Suprapubic skin (tissue), 4 donors: ENCODE measurements at places on chromosomes 12 and 14. TPM values are rescaled to one million over a fixed set of nuclear protein-coding genes. Genes with fewer than 3 reads are reported as not detected.
A peak's percentile ranks its signal among the peaks of the same experiment; 100 is the strongest.

DNA sequence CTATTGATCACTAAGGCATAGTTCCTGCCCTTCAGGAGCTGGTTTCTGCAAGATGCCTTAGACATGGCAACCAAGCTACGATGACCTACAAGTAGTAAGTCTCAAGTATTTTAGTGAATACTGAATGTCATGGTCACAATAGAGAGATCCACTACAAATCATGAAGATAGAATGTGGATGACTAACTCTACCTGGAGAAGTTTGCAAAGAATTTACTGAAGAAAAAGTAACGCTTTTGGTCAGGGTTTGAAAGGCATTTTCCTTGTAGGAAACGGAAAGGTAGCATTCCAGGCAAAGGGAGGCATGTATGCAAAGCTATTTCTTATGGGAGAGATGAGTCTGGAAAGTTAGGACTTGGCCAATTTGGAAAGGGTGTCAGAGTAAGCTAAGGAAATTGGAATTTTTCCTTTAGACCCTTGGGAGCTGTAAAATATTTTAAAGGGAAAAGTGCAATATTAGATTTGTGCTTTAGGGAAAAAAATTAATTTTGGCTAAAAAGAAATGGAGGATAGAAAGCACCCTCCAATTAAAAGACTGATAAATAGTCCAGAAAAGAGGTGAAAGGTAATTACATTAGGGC, 377.5 kb downstream of the EGLN3 start:
- no peak for DNase-seq

MSRB3 gene
- 5.2 TPM for total RNA-seq

- DNase-seq, result no peak
These were observed 129.4 kb upstream of the NPAS3 start for GRCh38 chr14:32809255-32809654.

GRCh38 chr12:27968972-27969623, 3.4 kb downstream of the PTHLH start:
- DNase-seq, result peak; percentile 58

- DNase-seq, result no peak
These were observed 5.9 kb downstream of the DGLUCY start for GRCh38 chr14:91119556-91120311.

DNA sequence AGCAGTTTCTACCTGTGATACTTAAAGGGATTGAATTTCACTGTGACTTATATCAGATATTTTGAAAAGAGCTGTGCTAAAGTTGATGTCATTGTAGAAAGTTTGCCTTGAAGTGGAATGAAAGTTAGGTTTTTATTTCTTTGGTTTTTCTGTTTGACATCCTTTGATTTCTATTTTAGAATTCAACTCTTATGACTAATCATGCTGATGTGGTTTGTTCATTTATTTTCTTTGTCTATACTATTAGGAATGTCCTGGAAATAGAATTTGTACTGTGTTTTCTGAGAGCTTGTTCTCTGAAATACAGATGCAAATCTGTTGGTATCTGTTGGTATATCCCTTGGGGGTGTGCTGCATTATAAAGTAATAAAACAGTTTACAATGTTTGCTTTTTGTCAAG, 3.3 kb downstream of the CNOT2 start:
- no peak for DNase-seq

GRCh38 chr12:7282844-7283243, 21.0 kb upstream of the ACSM4 start:
- DNase-seq, result no peak

DNA sequence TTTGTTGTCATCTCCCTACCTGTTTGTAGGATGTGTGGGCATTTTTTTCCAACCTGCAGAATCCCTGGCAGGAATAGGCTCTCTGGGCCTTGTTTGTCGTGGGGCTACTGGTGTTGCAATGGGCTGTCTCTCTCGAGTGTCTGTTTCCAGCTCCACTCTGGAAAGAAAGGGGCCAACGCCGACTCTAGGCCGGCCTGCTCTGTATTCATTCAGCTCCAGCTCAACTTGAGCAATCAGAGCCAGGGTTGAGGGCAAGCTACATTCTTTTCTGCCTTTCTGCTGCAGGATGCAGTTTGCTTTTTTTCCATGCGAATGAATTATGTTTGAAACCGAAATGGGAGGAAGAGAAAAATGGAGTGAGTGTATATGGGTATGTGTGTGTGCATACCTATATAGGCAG, 2.3 kb downstream of the JDP2 start:
- peak; percentile 74 for DNase-seq

DNA sequence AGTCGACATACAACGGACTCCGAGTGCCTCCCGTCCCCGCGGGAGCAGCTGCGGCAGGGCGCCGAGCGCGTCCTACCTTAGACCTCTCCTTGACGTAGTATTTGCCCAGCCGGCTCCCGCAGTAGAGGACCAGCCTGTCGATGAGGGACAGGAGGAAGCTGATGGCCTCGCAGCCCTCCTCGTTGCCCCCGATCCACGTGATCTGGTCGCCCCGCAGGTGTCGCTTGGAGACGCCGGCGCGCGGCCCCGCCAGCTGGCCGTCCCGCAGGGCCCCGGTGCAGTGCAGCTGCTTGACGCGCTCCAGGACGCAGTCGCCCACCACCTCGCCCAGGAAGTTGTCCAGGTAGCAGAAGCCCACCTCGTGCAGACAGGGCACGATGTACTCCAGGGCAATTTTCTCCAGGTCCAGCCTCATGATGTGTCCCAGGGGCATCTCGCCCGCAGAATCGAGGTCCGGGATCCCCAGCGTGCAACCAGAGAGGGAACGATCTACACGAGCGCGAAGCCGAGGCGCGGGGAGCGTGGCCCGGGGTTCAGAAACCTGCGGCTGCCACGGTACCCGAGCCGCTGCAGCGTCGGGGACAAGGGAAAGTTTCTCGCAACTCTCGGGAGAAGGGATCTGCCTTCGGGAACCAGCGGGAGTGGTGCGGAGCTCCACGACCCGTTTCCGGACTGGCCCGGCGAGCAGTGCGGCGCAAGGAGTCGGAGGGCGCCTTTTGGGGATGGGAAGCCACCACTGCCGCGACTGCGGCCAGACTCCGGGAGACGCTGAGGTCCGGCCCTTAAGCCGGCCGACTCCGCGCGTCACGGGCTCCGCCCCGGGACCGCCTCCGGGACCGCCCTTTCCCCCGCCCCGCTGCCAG, at the start of gene EGLN3:
Gene EGLN3 (minus strand): TSS at position 755 of the 863 bp plus-strand sequence. CDS start 322 bp downstream, at position 433.
- peak; percentile 93 for DNase-seq

DNA sequence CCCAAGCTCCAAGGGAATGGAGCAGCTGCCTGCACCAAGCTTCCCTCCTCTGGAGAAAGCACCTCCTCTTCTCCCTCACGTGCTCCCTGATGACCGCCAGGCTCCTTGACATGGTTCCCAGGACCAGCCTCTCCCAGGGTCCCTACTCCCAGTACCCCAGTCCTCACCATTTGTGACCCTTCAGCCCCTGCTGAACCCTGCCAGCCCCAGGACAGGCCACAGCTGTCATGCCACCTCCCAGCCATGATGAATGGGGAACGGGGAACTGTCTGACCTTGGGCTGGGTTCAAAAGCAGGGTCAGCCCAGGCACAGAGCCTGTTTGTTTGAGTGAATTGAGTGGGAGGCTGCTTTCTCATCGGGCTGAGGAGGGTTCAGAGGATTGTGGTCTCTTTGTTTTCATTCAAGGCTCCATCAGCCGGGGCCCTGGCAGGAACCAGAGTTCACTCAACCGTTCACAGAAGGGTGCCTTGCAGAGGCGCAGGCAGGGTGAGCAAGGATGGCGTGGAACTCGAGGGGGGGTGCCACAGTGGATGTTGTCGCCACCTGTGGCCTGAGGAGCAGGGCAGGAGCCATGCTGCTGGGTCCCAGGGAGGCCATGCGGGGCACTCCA, 344.5 kb upstream of the SFSWAP start:
- DNase-seq, result no peak

SLC38A4 gene
- total RNA-seq, result 1.6 TPM

GRCh38 chr14:74302152-74302628, 544 bp downstream of the ABCD4 start:
- no peak for DNase-seq

GRCh38 chr12:94418517-94418916, 41.1 kb downstream of the CEP83 start:
- DNase-seq, result no peak

GRCh38 chr12:55743406-55744339, 751 bp downstream of the GDF11 start:
- DNase-seq, result peak; percentile 75

SYNJ2BP gene
- total RNA-seq, result 25.9 TPM

DNA sequence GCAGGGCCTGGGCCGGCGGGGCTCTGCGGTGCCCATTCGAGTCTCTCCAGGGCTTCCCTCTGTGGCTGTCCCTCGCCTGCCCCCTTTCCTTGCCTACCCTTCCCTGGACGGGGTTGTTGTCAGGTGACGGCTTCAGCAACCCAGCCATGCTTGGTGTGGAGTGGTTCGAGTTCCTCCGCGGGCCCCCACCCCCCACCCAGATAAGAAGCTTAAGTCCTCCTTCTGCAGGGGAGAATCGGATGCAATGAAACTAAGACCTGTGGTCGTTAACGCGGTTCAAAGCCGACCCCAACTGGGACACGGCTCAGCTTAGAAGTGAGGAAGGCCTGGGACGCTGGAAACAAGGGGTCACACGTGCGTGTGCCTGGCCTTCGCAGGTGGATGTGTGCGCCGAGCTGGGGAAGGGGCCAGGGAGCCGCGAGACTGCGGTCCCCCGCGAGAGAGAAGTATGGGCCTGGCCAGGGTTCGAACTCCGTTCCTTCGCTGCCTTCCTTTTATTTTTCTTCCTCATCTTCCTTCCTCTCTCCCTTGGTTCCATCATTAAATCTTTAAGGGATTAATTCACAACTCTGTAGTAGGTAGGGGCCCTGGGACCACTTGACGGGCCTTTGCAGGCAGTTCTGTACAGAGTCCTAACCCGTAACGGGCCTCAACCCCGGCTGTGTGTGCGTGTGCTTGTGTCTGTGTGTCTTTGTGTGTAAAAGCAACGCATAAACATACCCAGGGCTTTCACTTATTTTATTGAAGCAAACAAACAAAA, 3.5 kb downstream of the TTC6 start:
- no peak for DNase-seq

GRCh38 chr14:92927349-92928257, 4.7 kb downstream of the CHGA start:
- DNase-seq, result no peak

GRCh38 chr12:88996200-88996788, 356.0 kb downstream of the DUSP6 start:
- DNase-seq, result no peak

DNA sequence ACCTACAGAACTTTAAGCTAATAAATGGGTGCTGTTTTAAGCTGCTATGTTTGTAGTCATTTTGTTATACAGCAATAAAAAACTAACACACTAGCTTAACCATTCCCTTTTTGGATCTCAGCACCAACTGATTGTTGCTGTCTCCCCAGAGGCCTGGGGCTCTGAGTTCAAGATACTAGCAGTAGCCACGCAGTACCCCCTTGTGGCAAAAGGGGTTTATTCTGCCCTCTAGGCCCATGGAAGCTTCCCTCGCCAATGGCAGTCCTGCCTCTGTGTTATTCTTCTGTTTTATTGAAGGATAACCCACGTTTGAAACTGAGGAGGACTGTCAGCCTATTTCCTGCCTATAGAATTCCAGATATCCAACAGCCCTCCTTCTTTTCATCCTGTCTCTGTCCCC, 455.3 kb upstream of the ATP2B1 start:
- no peak for DNase-seq

FOXG1 gene
- total RNA-seq, result not detected

GRCh38 chr12:68998041-68998440, 65.1 kb upstream of the CPM start:
- no peak for DNase-seq

SIX6 gene
- total RNA-seq, result not detected

DNA sequence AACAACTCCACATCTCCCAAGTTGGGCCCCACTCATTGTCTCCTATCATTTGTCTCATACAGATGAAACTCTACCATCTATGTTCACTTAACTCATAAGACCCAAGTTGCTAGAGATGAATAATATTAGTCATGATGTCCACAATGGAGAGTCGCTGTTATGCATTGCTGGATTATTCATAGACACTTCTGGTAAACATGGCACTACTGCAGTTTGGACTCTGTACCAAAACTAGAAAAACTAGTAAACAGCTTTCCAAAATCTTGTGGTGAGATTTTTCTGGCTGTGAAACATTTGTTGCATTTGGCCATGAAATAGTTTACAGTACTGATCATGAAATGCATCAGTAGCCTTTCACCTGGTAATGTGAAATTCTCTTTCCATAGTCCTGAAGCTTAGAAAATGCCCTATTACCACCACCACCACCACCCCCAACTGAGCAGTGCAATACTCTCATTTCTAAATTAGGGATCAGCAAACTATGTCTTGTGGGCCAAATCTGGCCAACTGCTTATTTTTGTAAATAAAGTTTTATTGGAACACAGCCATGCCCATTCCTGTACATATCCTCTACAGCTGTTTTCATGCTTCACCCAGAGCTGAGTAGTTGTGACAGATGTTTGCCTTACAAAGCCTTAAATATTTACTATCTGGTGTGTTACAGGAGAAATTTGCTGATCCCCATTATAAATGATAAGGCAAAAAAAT, 236.5 kb downstream of the DPF3 start:
- no peak for DNase-seq

DNA sequence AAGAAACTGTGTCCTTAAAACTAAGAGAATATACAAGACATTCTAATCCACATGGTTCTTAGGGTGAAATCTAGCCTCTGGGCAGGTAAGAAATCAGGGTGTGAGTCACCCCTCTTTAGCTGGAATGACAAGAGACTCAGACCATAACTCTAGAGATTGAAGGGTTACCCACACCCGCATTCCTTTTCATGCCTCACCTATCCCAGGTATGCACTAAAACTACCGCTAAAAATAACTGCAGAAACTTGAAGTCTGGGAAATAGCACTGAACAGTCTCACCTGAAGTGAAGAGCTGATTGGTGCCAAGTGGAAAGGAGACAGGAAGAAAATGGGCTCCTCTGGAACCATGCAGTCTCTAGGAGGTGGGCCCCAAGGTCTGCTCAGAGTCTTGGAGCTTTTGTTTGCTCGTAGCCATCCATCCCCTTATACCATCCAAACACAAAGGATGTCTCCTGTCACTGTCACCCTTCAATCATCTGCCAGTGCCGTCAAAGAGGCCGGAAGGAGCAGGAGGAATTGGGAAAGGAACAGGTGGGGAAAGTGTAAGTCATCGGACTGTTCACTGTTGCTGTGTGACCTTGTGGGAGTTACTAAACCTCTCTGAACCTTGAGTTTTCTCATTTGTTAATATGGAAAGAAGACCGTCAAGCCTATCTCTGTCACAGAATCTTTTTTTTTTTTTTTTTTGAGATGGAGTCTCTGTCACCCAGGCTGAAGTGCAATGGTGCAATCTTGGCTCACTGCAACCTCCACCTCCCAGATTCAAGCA, 22.4 kb downstream of the DDX47 start:
- DNase-seq, result no peak

AQP2 gene
- total RNA-seq, result not detected

SDSL gene
- 0.56 TPM for total RNA-seq

LRP1-AS gene
- total RNA-seq, result not detected

DNA sequence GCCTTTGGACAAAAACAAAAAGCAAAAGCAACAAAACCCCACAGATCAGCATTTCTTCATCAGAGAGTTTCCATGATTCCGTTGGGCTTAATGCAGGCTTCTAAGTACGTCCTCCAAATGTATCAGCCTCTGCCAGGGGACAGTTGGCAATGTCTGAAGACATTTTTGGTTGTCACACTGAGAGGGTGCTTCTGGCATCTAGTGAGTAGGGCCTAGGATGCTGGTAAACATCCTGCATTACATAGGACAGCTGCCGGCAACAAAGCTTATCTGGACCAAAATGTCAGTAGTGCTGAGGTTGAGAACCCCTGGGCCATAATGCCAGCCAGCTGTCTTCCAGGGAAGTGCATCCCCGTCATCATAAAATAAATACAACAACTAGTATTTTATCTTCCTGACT, 9.4 kb upstream of the LRRC10 start:
- DNase-seq, result no peak

KRT77 gene
- 146 TPM for total RNA-seq

- DNase-seq, result no peak
These were observed 207.9 kb downstream of the TMEM132C start for GRCh38 chr12:128474916-128475315.

ANKRD9 gene
- 50.8 TPM for total RNA-seq

SLC39A2 gene
- 46.7 TPM for total RNA-seq

NFATC4 gene
- 13.1 TPM for total RNA-seq
